T-helper 1 cell (primary cell): ENCODE measurements at places on chromosomes 13 and 19.

DNA sequence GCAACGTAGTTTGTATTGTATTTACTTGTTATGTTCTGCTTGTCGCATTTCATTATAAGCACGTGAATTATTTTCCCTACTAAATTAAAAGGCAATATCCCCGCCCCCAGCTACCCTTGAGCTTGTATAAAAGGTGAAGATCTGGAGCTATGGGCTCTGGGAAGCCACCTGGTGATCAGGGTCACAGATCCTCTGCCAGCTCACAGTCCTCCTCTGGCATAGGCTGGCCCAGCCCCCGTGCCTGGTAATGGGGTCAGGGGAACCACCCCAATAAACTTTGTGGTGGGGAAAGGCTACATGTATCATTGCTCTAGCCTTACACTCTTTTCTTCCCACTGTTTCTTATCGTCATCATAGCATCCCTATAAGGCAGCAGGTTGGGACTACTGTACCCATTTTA, 190.2 kb upstream of the TSHZ3 start:
- DNase-seq, result no peak

DNA sequence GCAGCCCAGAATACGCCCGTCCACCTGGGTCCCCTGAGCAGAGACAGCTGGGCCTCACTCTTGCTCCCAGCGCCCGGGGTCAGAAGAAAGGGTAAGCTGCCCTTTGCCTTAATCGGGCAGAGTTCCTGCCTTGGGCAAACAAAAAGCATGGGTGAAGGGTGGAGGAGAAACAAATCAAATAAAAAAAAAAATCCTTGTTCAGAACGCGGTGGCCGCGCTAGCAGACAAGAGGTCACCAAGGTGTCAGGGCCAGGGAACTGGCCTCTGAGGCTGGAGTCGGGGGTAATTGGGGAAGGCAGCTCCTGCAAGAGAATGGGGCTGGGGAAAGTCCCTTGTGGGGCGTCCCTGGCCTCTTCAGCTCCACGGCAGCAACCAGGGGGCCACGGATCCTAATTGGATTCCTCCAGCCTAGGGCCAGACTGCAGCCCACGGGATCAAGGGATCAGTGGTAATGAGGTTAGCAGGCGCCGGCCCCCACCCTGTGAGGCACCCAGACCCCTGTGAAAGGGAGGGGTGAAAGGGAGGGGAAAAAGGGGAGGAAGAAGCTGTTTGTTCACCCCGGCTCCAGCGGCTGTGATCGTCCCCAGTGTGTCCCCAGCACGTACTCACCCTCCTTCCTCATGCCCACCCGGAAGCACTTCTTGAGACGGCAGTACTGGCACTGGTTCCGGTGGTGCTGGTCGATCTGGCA, 5.5 kb downstream of the NR2F6 start:
- no peak for DNase-seq

- DNase-seq, result peak; percentile 34
These were observed 77.3 kb upstream of the GPR183 start for GRCh38 chr13:99384468-99384867.

GRCh38 chr19:10372690-10373089, 7.7 kb downstream of the TYK2 start:
- DNase-seq, result no peak

DNA sequence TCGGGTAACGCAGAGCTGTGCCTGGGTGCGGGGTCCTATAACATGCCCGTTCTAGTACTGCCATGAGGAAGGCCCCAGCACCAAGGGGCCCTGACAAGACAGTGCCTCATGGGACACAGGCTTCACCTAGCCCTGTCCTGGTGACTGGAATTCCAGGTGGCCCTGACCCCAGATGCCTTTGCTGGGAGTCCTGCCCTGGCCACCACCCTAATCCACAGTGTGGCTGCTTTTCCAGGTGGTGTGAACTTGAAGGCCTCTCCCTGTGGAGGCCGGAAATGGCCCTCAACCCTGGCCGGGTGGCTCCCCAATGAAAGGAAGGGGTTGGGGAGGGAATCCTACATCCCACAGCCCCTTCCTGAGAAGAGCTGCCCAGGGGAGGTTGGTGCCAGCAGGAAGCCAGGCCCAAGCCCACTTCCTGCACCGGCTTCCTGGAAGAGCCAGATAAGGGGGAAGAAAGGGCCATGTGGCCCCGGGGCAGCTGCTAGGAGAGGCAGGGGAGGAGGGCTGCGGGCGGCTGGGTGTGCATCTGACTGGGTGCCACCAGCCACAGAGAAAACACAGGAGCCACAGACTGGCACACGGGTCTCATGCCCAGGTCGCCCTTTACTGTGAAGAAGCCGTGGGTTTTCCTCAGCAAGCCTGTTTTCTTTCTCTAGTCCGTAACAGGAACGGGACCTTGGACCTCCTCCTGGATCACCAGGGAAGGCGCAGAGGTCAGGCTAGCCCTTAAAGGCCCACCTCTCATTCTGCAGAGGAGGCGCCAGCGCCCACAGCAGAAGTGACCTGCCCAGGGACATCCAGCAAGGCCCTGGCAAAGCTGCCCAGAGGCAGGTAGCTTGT, 4.7 kb downstream of the LSM4 start:
- peak; percentile 35 for DNase-seq

GRCh38 chr19:16342002-16342715, 17.5 kb downstream of the KLF2 start:
- no peak for DNase-seq

DNA sequence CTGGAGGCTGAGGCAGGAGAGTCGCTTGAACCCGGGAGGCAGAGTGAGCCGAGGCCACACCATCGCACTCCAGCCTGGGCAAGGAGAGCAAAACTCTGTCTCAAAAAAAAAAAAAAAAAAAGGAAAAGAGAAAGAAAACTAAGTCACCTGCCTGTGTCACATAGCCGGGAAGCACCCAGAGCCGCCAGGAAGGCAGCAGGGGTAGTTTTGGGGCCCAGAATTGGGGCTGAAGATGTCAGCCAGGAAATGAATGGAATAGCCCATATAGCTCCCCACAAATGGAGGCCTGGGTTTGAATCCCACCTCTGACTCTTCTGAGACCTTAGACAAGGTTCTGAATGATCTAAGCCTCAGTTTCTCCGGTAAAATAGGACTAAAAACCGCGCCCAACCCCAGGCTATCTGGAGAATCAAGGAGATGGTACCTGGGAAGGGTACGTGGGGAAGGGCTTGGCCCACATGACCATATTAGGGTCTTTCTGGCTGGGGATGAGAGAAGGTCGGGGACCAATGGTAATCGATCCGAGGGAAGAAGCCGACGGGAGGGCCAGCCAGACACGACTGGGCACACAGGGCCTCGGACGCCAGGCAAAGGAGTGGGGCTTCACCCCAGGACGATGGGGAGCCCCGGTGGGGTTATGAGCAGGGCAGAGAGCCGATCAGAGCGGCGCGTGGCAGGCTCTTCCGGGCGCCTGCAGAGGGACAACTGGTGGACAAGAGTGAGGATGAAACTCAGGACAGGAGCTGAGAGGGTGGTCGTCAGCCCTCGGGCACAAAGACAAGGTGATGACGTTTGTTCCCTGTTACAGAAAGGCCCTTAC, 14.4 kb downstream of the CCDC124 start:
- no peak for DNase-seq

DNA sequence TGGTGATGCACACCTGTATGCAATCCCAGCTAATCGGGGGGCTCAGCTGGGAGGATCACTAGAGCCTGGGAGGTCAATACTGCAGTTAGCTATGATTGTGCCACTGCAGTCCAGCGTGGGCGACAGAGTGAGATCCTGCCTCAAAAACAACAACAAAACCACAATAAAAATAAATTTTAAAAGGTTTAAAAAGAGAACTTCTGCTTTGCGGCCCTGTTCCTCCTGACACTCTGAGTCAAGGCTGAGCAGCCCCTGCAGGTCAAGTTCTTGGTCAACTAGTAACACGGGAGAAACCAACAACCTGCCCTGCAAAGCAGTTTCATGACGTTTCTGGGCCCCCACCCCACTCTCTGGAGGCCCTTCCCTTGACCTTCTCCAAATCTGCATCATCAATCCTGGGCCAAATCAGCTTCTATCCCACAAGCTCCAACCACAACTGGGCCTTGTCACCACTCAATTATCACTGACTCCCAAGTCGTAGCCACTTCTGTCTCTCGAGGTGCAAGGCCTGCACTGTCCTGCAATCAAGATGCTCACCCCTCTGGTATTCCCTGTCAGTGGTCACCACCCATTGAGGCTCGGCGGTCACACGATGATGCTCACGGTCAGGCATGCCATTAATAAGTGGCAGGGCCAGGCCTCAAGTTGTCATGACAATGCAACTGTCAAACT, 7.5 kb downstream of the ELAVL1 start:
- no peak for DNase-seq

GRCh38 chr13:108944760-108945159, 315.3 kb downstream of the MYO16 start:
- no peak for DNase-seq
